ENCODE measurements at places on chromosomes 2 and 18.
A peak's percentile ranks its signal among the peaks of the same experiment; 100 is the strongest.

- no peak for DNase-seq
These were observed 34.1 kb upstream of the VWC2L start for GRCh38 chr2:214376618-214377285.

GRCh38 chr18:75433098-75433497 lies 5.6 kb upstream of the SMIM21 start:
- DNase-seq = no peak

DNA sequence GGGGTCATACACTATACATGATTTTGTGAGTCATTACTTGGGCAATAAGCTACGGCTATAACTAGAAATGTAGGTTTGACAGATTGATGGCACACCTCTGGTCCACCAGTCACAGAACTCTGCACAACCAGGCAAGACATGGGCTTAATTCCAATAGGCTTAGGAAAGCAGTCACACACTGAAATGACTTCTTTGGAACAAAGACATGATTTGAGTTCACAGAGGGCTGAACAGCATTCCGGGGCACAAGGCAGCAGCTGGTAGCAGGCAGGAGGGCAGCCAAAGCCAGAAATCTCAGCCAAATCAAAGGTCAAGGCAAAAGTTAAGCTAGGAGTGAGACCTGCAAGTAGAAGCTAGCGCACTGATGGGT lies 27.4 kb downstream of the FABP1 start:
- no peak for DNase-seq

DNA sequence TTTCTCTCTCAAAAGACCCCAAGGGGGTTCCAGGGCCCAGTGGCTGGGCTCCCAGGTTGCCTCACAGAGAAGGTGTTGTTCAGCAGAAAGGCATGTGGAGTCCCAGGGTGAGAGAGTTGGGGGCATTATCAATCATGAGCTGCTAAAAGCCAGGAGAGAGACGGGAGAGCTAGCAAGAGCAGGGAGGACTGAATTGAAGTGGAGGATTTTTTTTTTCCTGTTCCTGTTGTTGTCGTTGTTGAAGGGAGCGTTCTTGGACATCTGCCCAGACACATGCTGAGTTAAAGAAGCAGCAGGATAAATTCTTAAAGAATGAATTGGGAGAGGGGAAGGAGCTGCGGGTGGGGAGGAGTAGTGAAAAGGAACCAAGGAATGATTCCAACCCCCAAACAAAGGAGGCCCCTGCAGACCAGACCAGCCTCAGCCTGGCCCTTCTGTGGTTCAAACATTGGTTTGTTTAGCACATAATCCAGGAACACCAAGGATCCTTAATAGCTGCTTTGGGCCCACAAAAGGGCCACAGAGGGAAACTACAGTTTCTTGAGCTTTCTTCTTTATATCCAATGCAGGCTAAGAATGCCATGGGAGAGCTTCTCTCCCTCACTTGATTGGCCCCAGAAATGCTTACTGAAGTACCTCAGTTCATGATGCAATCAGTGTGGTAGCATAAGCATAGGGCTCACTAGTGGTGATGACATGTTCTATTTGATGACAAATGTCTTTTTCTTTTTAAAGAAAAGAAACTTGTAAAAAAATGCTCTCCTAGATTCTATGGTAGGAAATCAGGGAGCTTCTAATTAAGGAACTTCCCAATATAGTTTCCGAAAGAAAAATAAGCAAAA lies 146.0 kb downstream of the SETBP1 start:
- DNase-seq = peak; percentile 77

- no peak for DNase-seq
These were observed 33.9 kb downstream of the ZBTB7C start for GRCh38 chr18:48375150-48375800.

- DNase-seq = no peak
These were observed at the start of gene CXCR4 for GRCh38 chr2:136117909-136118818. Gene CXCR4, minus strand, starts transcription at chr2:136118149. Its CDS starts 89 bp downstream, at chr2:136118060.

- no peak for DNase-seq
These were observed 135.2 kb downstream of the RHBDD1 start for GRCh38 chr2:226971084-226971483.

- DNase-seq = no peak
These were observed 13.4 kb downstream of the LAMA3 start for GRCh38 chr18:23702606-23703005.

- DNase-seq = no peak
These were observed 7.9 kb downstream of the ALPP start for GRCh38 chr2:232386490-232386739.

DNA sequence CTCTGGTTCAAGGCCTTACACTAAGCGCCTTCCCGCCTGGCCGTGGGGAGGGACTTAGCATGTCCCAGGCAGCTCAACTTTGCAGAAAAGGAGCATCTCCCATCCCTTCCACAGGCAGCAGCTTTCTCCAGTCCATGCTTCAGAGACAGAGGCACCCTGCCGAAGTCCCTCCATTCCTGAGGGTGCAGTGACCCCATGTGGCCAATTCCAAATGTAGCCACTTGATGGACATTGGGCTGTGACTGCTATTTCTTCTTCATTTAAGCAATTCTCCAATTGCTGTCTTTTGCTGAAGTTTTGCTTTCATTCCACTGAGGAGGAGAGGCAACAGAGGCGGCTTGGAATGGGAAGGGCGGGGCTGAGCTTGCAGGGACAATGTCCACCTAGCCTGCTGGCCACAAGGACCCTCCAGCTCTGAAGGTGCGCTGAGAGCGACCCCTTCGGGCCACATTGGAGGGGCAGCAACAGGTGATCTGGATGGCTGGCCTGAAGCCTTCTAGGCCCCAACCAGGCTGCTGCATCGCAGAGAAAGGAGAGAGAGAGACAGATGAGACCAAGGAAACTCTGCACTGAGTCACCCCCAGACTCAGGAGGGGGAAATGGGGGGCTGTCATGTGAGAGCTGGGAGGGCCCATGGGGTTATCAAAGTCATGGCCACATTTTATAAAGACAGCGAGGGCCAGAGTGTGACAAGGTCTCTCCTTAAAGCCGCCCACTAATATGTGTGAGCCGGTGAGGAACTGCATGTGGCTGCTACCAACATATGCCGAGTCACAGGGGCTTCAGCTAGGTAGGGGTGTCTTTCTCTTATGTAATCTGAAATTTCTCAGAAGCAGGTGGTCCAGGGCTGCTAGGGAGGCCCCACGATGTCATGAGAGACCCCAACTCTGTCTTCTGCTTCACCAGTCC lies 61.3 kb downstream of the LONRF2 start:
- peak; percentile 96 for DNase-seq
